AG20443 (cell line): ENCODE measurements at places on chromosomes 3 and 15.

GRCh38 chr3:108103886-108104797, 13.3 kb upstream of the CD47 start:
- DNase-seq = peak; percentile 28

DNA sequence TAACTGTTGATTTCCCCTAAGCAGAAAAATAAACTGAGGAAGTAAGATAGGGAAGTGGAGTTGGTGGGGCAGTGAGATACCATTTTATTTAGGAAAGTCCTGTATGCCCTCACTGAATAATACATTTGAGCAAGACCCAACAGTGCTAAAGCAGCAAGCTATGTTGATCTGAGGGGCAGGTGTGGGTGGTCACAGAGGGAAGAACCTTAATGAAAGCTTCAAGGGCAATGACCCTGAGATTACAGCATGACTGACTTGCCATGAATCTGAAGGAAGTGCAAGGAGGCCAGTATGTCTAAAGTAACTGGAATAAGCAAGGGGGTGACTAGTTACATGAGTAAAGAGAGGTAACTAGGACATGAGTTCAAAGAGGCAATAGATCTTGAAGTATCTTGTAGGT, 159.5 kb downstream of the CD47 start:
- no peak for DNase-seq

- DNase-seq = no peak
Observed at GRCh38 chr3:160098261-160098908, 109.8 kb downstream of the IL12A start.

- peak; percentile 85 for DNase-seq
Observed at GRCh38 chr3:42654331-42655201, 1.1 kb downstream of the ZBTB47 start.

GRCh38 chr3:134320749-134321148, 53.5 kb downstream of the AMOTL2 start:
- no peak for DNase-seq
